GM19239 (cell line): ENCODE measurements at places on chromosomes 5 and 9.

DNA sequence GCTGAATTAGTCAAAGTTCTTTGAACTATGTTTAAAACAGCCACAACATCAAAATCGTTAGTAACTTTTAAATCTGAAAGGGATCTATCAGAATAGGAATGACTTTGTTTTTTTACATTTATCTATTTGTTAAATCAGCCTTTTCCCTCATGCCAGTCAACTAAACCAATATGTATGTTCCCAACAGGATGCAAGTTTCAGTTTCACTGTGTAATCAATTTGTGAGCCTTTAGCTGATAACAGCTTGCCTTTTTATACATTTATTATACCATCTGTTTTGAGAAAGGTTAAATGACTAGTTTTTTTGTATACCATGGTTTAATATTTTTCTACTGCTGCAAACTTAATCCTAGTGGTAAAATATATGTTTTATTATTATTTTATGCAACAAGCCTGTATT lies 8.9 kb downstream of the TMED7 start:
- DNase-seq, result no peak

- DNase-seq, result no peak
These were observed 67.2 kb upstream of the STC2 start for GRCh38 chr5:173395257-173395932.

DNA sequence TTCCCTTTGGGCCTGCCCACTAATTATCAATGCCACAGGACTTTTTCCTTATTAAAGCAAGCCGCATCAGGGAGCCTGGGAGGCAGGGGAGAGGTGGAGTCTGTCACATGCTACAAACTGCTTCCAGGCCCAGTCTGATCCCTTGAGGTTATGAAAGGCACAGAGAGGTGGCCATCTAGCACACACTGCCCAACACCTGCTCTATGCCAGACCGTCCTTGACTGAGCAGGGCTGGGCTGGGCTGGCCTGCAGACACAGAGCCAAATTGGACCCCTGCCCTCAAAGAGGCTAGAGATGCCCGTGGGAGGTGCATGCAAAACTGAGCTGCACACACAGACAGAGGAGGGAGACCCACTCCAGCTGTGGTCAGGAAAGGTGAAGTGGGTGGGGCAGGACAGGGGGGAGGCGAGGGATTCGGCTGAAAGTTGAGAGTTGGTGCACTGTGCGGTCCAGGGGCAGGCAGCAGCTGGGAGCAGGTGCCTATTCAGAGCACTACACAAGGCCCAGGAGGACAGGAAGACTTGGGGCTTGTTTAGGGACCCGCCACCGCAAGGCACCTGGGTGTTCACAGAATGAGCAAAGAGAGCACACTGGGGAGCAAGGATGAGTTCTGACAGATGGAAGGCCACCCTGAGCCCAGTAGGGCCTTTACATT lies 36.4 kb upstream of the TCF7 start:
- no peak for DNase-seq

DNA sequence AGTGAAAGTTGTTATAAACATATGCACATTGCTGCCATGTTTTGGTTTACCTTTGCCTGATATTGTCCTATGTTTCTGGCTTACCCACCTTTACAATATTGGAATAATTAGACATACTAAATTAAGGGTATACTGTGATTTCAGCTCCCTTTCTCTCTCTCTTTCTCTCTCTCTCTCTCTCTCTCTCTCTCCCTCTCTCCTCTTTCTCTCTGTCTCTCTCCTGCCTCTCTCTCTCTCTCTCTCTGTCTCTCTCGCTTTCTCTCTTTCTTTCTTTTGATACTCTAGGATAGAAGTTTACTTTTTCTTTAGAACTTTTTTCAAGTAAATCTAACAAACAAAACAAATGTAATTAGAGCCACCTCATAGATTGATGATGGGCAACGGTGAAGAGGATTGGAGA lies 239.6 kb downstream of the TMEM161B start:
- no peak for DNase-seq

GRCh38 chr9:126112135-126112720 lies 214.4 kb upstream of the MVB12B start:
- DNase-seq, result no peak

GRCh38 chr9:36286388-36286787 lies 28.1 kb upstream of the GNE start:
- no peak for DNase-seq

- DNase-seq, result no peak
These were observed 10.0 kb downstream of the LRRC70 start for GRCh38 chr5:62588668-62589067.

GRCh38 chr5:170429014-170429413 lies 39.8 kb upstream of the KCNMB1 start:
- no peak for DNase-seq

DNA sequence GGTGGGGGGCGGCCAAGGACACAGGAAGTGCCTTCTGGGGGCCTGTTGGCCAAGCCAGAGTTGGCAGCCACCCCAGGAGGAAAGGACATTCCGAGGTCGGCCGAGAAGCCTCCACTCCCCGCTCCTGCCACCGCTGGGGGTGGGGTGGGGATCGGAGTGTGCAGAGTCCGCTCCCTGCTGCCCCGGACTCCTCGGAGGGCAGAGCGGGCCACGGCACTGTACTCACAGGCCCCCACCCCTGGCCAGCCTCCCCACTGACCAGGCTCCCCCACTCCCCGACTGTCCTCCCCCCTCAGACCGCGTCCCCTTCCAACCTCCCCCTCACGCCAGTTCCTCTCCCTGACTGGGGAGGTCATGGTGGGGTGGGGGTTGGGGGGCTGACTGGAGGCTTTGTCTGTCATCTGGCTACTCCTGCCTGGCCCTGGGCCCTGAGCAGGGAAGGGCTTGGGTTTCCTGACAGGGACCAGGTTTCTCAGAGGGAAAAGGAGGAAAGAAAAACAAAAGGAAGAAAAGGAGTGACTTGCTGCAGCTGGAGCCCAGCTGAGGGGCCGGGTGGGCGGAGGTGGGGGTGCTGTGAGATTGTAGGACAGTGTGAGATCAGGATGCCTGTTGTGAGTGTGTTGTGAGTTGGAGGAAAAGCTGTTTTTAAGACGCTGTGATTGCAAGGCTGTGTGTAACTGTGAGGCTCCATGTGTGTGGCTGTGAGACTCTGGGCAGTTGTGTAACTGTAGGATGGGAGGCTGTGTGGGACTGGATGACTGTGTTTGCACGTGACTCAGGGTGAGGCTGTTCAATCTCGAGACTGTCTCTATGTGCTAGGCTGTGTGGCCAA lies 29.7 kb downstream of the CNTFR start:
- no peak for DNase-seq

- no peak for DNase-seq
These were observed 13.0 kb upstream of the SARDH start for GRCh38 chr9:133750982-133751649.

DNA sequence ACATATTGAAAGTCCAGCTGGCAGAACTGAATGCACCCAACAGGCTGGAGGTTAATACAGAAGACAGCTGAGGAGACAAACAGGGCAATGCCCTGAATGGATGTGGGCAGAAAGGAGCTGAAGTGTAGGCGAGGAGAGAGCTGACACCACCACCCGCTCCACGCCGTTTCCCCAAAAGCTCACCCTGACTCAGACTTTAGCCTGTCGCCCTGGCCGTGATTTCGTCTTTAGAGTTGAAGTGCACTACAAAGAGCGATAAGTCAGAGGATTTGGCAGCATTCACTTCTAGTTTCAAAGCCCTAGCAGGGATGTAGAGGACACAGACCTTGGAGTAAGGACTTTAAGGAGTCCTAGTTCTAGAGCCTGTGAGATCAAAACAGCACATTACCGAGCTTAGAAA lies 2.2 kb upstream of the ERAP1 start:
- no peak for DNase-seq

- no peak for DNase-seq
These were observed 9.4 kb upstream of the CCL28 start for GRCh38 chr5:43421450-43422133.

- DNase-seq, result no peak
These were observed 428.8 kb downstream of the ARHGEF28 start for GRCh38 chr5:74054641-74055421.

DNA sequence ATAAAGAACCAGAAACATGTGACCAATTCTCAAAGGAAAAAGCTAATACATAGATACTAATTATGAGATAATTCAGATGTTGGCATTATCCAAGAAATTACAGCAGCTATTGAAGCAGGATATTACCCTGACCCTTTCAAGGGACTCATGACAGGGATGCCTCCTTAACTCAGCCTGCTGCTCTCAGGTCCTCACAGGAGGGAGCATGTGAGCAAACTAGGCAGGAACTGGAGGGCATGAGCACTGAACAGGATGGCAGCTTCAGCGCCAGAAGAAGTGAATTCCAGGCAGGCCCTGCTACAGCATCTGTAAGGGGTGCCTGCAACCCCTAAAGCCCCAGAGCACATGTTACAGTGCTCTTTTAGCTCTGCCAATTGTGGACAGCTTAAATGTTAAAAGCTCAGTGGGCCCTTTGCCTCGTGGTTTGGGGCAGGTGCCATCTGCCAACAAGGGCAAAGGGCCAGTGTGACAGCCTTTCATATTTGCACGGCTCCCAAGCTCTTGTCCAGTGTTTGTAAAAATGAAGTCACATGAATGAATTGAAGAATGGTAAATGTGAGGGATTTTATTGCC lies 464.7 kb upstream of the COX7C start:
- DNase-seq, result no peak

DNA sequence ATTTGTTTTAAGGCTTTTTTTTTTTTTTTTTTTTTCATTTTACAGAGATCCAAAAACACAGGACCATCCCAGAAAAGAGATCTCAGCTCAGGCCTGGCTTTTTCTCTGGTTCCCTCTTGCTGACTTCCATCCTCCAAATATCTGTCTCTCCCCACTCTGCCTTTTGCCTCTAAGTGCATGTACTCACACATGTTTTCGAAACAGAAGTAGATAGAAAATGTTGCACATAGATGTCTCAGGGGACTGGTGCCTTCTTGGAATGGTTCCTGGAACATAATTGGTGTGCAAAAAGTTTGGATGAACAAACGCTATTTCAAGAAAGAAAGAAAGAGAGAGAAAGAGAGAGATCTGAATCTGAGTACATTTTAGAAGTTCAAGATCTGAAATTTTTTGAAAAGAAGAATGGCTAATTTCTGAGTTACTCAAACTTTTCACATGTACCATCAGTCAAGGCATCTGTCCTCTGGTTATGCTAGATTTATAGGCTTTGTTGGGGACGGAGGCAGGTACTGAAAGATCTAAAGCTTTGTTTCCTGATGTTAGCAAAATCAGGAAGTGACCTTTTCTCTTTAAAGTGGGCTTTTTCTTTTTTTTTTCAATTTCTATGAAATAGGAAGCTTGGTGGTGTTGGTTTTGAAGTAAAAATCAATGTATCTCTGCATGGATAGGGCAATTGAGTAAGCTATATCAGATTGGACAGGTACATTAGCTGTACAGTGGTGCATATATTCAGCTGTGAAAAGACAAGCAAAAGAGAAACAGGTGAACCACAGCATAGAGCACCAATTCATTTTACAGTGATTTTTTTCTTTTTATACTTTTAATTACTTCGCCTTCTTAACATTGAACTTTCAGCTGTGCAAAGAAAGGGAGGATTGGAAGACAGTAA lies 8.5 kb upstream of the TNFSF8 start:
- no peak for DNase-seq

DNA sequence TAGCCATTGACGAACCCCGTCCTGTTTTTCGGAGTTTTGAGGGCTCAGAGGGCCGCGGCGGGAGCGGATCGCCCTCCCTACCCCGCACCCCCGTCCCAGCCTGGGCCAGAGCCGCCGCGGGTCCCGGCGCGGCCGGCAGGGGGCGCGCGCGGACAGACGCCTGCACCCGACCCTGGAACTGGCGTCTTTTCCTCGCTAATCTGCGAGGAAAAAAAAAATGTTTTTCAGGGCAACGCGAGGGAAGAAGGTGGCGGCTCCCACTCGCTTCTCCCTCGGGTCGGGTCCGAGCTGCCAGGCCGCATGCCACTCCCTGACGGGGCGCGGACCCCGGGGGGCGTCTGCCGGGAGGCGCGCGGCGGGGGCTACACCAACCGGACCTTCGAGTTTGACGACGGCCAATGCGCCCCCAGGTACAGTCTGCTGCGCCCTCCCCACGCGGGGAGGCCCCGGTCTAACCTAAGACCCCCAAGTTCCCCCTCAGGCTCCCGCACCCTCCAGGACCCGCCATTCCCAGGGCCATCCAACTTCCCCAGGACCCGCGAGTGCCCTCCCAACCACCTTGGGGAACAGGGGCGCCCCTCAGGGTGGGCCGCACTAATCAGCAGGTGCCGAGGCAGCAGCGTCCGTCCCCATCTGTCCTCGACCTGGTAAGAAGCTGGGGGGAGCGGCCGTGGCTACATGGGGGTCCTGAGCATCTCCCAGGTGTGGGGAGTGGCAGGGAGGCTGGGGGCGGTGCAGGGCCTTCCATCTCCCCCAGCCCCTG lies at the start of gene KCNT1:
KCNT1 (plus strand) TSS at position 227 of the 763 bp plus-strand sequence; CDS start at position 301, 74 bp downstream.
- peak; percentile 94 for DNase-seq

- no peak for DNase-seq
These were observed 287.8 kb upstream of the DAB2 start for GRCh38 chr5:39712316-39713249.

GRCh38 chr5:172918421-172919371 lies 40.5 kb upstream of the RPL26L1 start:
- no peak for DNase-seq

DNA sequence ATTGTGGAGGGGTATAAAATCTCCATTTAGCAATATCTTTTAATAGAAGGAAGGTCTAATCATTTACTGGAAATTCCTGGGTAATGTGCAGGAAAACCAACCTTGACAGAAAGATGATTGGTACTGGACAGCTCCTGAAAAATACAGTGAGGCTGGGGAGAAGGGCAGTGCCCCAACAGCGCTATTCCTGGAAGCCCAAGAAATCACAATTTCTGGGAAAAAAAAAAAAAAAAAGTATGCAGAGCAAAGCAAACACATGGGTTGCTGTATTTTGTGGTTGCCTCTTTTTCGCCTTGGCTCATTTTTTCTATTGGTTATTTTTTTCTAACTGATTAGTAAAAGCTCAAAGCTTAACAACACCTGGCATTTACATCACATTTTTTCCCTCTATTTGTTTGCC lies 249.7 kb downstream of the ENC1 start:
- DNase-seq, result no peak
